ENCODE measurements at places on chromosomes 12 and 14. TPM values are rescaled to one million over a fixed set of nuclear protein-coding genes. Genes with fewer than 3 reads are reported as not detected.

The E2F7 gene
- polyA plus RNA-seq, result not detected

The FSCB gene
- not detected for polyA plus RNA-seq

The B4GALNT3 gene
- not detected for polyA plus RNA-seq

The LRRC10 gene
- not detected for polyA plus RNA-seq

The NELL2 gene
- 250 TPM for polyA plus RNA-seq
